ENCODE measurements at places on chromosomes 4 and X.

- H3K4me3 ChIP-seq: no peak overlapping the region
- no peaks in the 10 kb centered on the region for H3K36me3 ChIP-seq
- no peaks in the 10 kb centered on the region for H3K4me1 ChIP-seq
- DNase-seq: no peak
These were observed 86.9 kb upstream of the SPANXN4 start for GRCh38 chrX:142938793-142939192.

- H3K4me1 ChIP-seq: no peaks in the 10 kb centered on the region
- DNase-seq: no peak
- no peaks in the 10 kb centered on the region for H3K36me3 ChIP-seq
- no peak overlapping the region for H3K27ac ChIP-seq
These were observed 1086.2 kb downstream of the STIM2 start for GRCh38 chr4:27946799-27947198.

- no peak for DNase-seq
- no peaks in the 10 kb centered on the region for H3K36me3 ChIP-seq
- no peak overlapping the region for H3K4me3 ChIP-seq
- no peaks in the 10 kb centered on the region for H3K4me1 ChIP-seq
- peaks cover 18% of the 10 kb centered on the region for H3K27me3 ChIP-seq
These were observed 84.5 kb downstream of the WFS1 start for GRCh38 chr4:6354119-6354518.

GRCh38 chrX:19743386-19743785 lies 144.0 kb downstream of the SH3KBP1 start:
- no peaks in the 10 kb centered on the region for H3K4me1 ChIP-seq
- no peak overlapping the region for H3K4me3 ChIP-seq
- no peak overlapping the region for H3K27ac ChIP-seq
- DNase-seq: no peak
- no peaks in the 10 kb centered on the region for H3K36me3 ChIP-seq

GRCh38 chrX:40501164-40501855 lies 79.5 kb upstream of the ATP6AP2 start:
- no peaks in the 10 kb centered on the region for H3K36me3 ChIP-seq
- H3K4me1 ChIP-seq: peaks cover 6% of the 10 kb centered on the region
- H3K4me3 ChIP-seq: no peak overlapping the region

- DNase-seq: no peak
- H3K36me3 ChIP-seq: no peaks in the 10 kb centered on the region
- no peak overlapping the region for H3K4me3 ChIP-seq
- no peak overlapping the region for H3K27ac ChIP-seq
- H3K4me1 ChIP-seq: no peaks in the 10 kb centered on the region
These were observed 1470.6 kb downstream of the PCDH19 start for GRCh38 chrX:98939456-98939855.

DNA sequence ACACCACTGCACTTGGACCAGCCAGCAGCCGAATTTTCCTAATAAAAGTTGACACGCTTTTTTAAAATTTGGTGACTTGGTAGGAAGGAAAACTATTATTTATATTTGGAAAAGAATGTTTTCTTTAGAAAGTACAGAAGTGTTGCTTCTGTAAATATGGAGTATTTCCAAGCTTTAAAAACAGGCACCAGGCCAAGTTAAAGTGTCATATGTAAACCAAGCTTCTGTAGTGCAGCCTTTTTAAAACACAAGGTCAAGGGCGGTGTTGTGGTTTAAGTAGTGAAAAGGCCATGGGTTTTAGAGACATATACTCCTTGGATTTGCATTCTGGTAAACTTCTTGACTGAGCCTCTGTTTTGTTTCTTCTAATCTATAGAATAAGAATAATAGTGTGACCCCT lies 62.7 kb downstream of the TRIM2 start:
- no peak overlapping the region for H3K4me3 ChIP-seq
- peaks cover 27% of the 10 kb centered on the region for H3K36me3 ChIP-seq
- H3K27ac ChIP-seq: no peak overlapping the region

Measured in type B pancreatic cell (in vitro differentiated cells).